ENCODE measurements at places on chromosomes 2 and 18.

- DNase-seq, result no peak
Measured at GRCh38 chr2:69026026-69026425, 13.0 kb downstream of the ANTXR1 start.

- DNase-seq, result peak; percentile 73
Measured at GRCh38 chr2:45014016-45014702, 4.9 kb upstream of the SIX2 start.

DNA sequence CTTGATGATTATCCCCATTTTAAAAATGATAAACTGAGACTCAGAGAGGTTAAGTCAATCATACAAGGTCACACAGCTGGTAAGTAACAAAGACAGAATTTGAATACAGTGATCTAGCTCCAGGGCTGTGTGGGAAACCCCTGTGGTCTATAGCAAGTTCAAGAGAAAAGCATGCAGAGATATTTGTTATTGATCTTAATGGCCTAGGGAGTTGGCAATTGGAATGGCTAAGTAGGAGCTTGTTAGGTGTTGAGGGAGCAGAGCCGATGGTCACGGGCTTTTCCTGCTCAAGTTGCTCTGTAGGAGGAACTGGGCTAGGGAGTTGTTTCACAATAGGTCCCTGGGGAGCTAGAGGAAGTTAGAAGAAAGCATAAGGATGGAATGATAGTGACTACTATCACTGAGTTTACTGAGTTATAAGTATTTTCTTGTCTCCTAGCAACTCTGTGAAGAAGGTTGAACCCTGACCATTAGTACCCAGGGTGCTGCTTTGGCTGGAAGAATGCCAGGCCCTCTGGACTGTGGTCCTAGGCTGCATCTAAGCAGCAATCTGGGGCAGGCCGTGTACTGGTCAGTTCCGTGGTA, 30.0 kb downstream of the RNF125 start:
- DNase-seq, result peak; percentile 51

- no peak for DNase-seq
Measured at GRCh38 chr18:23718243-23718720, 29.0 kb downstream of the LAMA3 start.

- no peak for DNase-seq
Measured at GRCh38 chr2:233115741-233116140, 55.6 kb downstream of the INPP5D start.

- DNase-seq, result peak; percentile 37
Measured at GRCh38 chr2:239204136-239204875, 196.5 kb downstream of the HDAC4 start.
